HFF-Myc (cell line): ENCODE measurements at places on chromosomes 11 and 22.

- DNase-seq: no peak
These were observed 635 bp downstream of the PRR5 start for GRCh38 chr22:44702479-44703198.

DNA sequence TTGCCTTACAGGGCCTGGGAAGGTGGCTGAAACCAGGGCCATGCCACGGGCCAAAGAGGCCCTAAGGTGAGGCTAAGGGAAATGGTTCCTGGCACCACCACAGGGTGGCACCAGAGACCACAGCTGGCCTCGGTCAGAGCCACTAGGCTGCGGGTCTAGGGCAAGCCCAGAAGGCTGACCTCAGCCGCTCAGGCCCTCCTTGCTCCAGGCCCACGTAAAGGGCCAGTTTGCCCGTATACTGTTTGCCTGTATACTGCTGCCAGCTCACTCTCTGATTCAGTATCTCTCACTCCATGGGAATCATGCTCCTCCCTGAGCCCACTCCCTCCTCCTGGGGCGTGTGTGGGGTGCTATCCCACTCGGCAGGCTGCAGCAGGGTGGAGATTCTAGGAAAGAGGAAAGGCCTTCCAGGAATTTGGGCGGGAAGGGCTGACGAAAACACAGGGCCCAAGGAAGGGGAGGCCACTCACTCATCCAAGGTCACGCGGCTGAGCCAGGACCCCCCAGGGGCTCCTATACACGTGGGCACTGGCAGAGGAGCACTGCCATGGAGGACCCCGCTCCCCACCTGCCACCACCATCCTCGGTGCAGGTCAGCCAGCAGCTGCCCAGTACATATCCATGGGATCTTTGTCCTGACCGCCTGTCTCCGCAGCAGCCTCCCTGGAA is 62.4 kb downstream of the NECTIN1 start:
- DNase-seq: peak; percentile 24

DNA sequence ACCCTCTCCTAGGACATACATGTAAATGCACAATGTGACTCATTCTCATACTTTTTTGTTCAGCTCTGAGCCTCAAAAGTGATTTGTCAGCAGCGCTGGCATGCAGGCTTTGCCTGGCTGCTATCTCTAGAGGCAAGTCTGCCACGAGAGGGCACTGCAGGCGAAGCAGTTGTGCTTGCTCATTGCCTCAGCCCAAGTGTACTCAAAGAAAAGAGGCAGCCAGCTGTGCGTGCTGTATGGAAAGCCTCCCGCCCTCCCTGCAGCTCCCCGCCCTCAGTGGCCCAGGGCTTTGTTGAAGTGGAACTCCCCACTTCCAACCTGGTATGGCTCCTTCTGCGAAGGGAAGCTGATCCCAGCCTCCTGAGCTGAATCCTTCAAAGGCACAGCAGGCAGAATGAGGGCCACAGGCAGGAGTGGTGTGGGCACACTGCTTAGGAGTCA is 16.3 kb downstream of the SDHAF2 start:
- peak; percentile 85 for DNase-seq

DNA sequence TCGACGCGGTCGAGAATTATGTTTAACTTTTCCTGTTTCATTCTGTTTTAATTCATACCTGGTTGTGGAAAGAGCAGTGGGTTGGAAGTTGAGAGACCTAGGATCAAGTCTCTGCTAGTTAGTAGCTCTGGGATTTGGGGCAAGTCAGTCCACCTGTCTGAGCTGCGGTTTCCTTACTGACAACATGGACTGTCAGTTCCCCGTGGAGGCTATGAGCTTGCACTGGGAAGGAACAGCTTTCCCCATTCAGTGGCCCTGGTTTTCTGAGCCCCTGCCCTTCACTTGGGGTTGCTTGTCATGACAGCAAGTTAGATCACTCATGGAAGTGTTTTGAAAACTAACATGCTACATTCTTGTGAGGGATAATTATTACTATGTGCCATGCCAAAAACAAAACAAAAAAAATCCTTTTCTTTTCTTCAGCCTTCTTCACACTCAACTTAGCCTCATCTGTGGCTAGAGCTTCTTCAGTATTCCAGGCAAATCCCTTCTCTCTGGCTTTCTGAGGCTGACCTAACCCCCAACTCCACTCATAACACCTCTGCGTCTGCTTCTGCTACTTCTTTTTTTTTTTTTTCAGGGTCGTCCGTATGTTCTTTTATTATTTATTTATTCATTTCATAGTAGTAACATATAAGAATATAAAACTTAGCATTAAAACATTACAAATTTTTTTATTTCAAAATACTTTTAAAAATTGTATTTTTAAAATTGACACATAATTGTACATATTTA is 43.0 kb upstream of the ZBED5 start:
- no peak for DNase-seq

- peak; percentile 99 for DNase-seq
These were observed 1.9 kb upstream of the CARD16 start for GRCh38 chr11:105046898-105047579.
